ENCODE measurements at places on chromosomes 5 and 9.
A peak's percentile ranks its signal among the peaks of the same experiment; 100 is the strongest.

DNA sequence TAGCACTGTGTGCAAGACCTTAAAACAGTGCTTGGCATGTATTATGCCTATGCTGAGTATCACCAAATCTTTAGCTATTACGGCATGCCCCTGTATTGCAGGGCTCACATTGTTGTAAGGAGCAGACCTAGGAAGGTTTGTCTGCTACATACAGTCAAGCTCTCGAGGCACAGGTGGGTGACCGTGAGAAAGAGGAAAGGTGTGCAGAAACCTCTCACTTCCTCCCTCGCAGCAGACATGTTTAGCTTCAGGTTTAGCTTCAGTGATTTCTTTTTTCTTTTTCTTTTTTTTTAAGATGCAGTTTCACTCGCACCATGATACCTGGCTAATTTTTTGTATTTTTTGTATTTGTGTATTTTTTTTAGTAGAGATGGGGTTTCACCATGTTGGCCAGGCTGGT lies 275.8 kb upstream of the RIOK2 start:
- DNase-seq: no peak

GRCh38 chr5:95563367-95563766 lies 8.5 kb downstream of the ARSK start:
- DNase-seq: no peak

GRCh38 chr9:126514037-126514821 lies 99.5 kb upstream of the LMX1B start:
- peak; percentile 83 for DNase-seq

GRCh38 chr5:55521881-55522280 lies 12.9 kb downstream of the PLPP1 start:
- no peak for DNase-seq

- no peak for DNase-seq
These were observed 2.0 kb upstream of the AKNA start for GRCh38 chr9:114389612-114390368.

DNA sequence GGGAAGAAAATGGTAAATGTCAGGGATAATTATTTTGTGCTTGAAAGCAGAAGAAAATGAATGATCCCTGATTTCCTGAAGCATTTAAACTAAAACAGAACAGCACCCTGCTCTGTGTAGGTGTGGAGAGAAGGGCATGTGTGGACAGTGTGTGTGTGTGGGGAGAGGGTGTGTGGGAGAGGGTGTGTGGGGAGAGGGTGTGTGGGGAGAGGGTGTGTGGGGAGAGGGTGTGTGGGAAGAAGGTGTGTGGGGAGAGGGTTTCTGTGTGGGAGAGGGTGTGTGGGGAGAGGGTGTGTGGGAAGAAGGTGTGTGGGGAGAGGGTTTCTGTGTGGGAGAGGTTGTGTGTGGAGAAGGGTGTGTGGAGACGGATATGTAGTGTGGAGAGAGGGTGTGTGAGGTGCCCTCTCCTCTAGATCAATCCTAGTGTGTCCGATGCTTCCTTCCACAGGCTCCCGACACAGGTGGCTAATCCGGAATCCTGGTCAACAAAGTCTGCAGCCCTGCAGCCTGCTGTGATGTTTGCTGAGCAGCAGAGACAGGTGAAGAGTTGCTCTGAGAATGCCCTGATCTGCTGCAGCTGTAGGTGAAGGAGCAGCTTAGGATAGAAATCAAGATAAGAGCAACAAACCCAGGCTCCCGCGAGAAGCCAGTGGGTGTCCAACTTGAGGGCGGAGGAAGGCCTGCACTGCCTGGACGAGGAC lies 15.5 kb downstream of the IRX4 start:
- DNase-seq: no peak

- DNase-seq: no peak
These were observed 153.9 kb downstream of the CDH9 start for GRCh38 chr5:26884481-26884880.

GRCh38 chr9:14899815-14900193 lies 10.4 kb downstream of the FREM1 start:
- DNase-seq: no peak

- no peak for DNase-seq
These were observed 503.8 kb upstream of the ADAMTS16 start for GRCh38 chr5:4636378-4636777.

- no peak for DNase-seq
These were observed 7.1 kb downstream of the SYNPO start for GRCh38 chr5:150647275-150648251.

DNA sequence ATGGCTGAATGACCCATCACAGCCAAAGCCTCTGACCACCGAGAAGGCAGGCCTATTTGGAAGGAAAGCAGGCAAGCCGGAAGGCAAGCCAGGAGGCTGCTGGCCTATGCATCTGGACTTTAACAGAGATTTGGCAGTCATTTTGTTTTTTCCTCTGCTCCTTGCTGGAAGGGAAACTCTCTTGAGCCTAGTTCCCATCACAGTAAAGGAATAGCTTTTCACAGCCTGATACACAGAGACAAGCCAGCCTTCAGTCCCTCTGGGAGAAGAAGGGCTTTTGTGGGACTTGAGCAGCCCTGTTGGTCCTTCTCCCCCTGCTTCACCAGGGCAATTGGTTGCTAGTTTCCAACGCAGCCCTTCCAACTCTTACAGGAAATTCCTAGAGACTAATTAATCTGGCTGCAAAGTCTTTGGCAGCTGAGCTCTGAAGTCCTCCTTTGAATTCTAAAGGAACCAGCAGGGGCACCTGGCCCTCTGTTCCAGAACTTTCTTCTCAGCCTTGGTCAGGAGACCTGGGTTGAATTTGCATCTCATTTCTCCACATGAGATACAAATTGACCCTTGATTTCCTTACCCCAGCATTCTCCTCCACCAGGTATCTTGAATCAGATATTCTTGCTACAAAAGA lies 157.3 kb upstream of the EPB41L4A start:
- no peak for DNase-seq

- DNase-seq: no peak
These were observed 8.1 kb downstream of the MEGF10 start for GRCh38 chr5:127298656-127299055.

DNA sequence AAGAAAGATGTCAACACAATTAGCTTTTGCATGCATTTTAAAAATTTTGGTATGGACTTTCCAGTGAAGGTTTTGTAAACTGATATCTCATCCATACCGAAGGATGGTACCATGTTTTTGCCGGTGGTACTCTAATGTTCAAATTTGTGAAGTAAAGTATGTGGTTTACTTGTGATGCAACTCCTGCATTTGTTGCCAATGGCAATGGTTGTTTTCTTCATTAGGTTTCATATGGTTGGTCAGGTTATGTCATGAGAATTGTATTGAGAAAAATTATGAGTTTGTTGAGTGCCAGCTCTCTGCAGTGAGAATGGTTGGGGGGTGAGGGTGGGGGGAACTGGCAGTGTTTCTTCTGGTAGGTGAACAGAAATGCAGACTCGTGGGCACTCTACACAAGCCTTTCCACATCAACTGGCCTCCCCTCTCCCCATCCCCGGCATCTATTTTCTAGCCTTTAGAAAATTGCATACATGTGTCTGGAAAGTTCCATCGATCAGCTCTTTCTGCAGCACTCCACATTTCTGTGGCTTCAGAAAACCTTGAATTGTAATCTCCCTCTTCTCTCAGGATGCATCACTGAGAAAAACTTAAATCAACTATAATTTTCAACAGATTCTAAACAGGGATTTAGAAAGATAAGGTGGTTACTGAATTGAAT lies 107.7 kb downstream of the PDE4D start:
- DNase-seq: no peak

DNA sequence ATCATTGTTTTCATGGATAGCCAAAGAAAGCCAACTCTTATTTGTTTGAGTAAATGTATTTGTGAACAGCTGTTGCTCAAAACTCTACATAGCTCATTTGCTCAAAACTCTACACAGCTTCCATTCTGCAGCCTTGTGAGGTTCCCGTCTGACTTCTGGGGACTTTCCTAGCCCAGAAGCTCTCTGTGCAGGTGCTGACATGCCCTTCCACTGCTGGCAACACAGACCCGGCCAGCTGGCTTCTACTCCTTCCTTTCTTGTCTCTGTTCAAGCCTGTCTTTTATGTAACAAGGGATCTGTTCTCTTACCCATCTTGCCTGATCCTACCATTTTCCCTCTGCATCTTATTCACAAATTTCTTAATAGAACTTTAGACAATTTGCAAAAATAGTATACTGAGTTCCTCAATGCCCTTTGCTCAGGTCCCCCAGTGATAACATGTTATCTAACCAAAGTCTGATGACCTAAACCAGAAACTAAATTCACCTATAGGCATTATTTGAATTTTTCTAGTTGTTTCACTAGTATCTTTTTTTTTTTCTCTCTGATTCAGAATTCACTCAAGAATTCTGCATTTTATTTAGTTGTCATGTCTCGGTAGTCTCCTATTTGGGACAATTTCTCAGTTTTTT lies 556.5 kb upstream of the SEMA6A start:
- no peak for DNase-seq

DNA sequence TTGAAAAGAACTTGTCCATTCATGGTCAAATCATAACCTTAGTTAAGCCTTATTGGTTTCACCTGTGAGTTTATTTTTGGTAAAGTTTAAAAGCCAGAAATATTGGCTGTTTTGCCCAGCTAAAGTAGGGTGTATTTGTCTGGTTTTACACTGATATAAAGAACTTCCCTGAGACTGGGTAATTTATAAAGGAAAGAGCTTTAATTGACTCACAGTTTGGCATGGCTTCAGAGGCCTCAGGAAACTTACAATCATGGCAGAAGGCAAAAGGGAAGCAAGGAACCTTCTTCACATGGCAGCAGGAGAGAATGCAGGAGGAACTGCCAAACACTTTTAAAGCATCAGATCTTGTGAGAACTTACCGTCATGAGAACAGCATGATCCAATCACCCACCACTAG lies 55.3 kb downstream of the JAKMIP2 start:
- no peak for DNase-seq

- DNase-seq: no peak
These were observed 197.4 kb downstream of the SEMA5A start for GRCh38 chr5:9348401-9348996.

DNA sequence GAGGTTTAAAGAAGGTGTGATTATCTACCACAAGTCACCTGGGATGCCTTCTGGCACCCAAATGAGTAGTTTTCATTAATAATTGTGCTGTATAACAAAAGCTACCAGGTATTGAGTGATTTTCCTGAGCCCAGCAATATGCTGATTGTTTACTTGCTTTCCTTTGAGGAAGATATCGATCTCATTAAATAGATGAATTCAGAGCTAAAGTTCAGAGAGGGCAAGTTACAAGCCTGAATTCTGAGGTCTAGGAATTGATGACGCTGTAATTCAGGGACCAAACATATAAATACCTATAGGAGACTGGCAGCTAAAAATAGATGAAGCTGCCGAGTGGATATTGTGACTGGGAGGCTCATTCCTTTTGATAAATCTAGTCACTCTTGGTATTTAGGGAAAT lies 1.1 kb downstream of the ERCC6L2 start:
- no peak for DNase-seq

GRCh38 chr5:128630121-128630520 lies 92.1 kb upstream of the FBN2 start:
- no peak for DNase-seq

DNA sequence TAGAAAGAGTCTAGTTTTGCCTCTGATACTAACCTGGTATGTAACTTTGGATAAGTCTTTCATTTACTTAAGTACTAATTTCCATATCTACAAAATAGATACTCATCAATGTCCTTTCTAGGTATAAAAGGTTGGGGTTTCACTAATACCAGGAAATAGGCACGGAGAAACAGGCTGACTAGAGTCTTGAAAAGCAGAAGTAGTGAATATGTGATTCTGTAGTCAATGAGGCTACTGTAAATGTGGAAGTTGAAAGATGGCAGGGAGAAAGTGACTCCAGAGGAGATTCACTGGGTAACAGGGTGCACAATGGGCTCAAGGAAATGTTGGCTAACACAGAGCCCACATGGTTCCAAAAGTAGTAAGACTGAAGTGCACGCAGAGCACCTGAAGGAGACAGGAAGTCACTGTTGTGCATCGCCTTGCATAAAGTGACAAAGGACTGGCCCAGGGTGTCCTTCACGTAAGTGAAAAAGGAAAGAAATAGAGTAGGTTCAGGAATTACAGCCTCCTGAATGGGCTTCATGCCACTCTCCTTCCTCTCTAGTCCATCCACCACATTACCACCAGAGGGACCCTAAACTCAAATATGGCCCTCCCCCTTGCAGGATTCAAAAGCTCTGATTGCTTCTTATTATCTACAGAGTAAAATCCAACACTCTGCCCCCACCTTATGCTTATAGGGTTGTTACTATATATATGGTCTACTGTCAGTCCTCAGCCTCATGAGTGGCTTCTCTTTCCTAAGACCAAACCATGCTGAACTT lies 288.0 kb upstream of the SMARCA2 start:
- DNase-seq: no peak

- no peak for DNase-seq
These were observed 121.7 kb downstream of the FOCAD start for GRCh38 chr9:20805766-20806165.

- DNase-seq: no peak
These were observed 13.5 kb upstream of the AMACR start for GRCh38 chr5:34021334-34021733.

- no peak for DNase-seq
These were observed 25.9 kb upstream of the UNC5A start for GRCh38 chr5:176784218-176785165.

DNA sequence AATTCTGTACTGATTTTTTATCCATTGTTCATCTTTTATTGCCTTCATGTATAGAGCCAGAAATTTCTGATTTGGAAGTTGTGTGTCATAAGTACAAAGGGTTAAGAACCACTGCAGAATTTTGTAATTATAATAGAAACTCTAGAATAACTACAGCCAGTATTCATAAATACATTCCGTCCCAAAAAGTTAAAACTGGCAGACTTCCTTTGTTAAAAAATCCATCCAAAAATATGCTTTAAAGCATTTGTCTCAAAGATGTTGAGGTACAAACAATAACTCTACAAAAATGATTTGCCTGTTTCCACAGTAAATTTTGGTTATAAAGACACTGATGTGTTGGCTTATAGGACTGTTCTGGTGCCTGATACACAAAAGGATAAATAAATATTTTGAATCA lies 436.6 kb downstream of the DTWD2 start:
- no peak for DNase-seq

GRCh38 chr9:121662359-121662758 lies 10.9 kb downstream of the DAB2IP start:
- no peak for DNase-seq

DNA sequence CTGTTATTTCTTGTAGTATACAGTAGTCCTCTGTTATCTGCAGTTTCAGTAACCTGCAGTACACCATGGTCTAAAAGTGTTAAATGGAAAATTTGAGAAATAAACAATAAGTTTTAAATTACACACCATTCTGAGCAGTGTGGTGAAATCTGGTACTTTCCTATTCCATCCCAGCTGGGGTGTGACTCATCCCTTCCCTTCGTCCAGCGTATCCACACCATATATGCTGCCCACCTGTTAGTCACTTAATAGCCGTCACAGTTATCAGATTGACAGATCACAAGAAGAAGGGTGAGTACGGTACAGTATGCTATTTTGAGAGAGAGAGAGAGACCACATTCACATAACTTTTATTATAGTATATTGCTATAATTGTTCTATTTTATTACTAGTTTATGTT lies 28.9 kb downstream of the FAM151B start:
- DNase-seq: peak; percentile 31

Data from suppressor macrophage treated with lipopolysaccharide for 4 hours (primary cell).